ENCODE measurements at places on chromosomes 1 and 21.

DNA sequence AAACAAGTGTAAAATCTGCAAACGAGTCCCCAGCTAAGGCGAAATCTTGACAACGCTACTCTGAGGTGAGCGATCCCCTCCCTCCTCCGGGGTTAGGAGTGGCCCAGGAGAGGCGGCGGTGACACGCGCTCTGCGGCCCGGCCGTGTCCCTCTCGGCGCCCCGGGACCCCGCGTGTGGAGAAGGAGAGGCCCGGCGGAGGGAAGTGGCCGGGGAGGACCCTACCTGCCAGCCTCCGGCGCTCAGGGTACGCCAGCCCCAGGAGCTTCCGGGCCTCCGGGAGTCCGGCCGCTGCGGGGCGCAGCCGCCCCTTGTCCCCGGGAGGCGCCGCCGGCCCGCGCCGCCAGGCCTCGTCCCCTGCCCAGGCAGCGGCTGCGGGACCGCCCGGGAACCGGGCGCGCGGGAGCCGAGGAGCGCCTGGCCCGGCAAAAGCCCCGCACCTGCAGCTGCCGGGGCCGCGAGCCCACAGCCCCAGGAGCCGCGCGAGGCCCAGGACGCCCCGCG is 543 bp downstream of the ABCB10 start:
- DNase-seq: peak; percentile 12

- DNase-seq: no peak
These were observed 627 bp downstream of the CERS2 start for GRCh38 chr1:150973836-150974579.

GRCh38 chr1:75870951-75871350 is 61.3 kb downstream of the ASB17 start:
- no peak for DNase-seq

- no peak for DNase-seq
These were observed 793.2 kb downstream of the PLA2G4A start for GRCh38 chr1:187621951-187622350.

DNA sequence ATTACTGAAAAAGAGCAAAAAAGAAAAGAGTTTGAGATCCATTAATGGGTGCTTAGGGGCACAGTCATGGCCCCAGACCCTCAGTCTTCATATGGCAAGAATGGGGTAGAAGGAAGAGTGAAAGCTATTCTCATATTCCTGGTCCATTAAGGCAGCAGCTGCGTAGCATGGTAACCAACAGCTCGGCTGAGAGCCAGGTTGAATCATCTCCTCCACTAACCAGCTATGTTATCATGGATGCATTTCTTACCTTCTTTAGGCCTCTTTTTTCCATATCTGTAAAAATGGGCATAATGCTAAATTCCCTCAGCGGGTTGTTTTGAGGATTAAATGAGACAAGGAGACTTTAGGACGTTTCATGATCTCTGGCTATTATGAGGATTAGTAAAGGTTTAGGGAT is 15.0 kb upstream of the SARS1 start:
- DNase-seq: peak; percentile 33

DNA sequence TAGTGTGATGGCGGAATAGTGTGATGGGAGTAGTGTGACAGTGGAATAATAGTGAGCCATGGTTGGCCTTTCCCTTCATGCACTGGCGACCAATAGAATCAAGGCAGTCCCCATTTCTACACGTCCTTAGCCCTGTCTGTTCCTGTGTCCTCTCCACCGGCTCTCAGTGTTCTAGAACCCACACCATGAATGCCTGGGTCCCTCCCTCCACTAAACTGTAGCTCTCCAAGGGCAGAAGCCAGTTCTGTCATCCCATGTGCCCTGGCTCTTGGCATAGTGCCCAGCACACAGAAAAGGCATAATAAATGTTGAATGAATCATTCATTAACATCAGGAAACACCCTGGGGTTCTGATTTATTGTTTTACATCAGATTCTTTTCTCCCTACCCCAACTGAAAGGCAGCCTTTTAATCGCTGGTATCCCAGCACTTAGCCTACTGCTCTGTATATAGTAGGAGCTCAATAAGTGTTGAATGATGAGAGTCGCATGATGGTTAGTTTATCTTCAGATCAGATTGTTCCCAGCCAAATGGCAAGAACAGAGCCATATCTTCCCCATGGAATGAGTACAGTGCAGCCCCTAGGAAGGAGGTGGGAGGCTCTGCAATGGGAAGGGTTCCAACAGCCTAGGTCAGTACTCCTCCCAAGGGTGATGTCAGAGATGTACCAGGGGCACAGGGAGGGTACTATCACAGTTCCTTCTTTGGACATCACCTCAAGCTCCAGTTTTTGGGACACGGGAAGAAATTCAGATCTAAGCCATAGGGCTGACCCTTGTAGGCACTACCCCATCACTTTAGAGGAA is 325.7 kb downstream of the HHAT start:
- DNase-seq: no peak

- DNase-seq: no peak
These were observed 87.0 kb downstream of the POFUT2 start for GRCh38 chr21:45200581-45201296.

GRCh38 chr21:45894450-45894825 is 87.1 kb upstream of the COL6A1 start:
- peak; percentile 74 for DNase-seq

DNA sequence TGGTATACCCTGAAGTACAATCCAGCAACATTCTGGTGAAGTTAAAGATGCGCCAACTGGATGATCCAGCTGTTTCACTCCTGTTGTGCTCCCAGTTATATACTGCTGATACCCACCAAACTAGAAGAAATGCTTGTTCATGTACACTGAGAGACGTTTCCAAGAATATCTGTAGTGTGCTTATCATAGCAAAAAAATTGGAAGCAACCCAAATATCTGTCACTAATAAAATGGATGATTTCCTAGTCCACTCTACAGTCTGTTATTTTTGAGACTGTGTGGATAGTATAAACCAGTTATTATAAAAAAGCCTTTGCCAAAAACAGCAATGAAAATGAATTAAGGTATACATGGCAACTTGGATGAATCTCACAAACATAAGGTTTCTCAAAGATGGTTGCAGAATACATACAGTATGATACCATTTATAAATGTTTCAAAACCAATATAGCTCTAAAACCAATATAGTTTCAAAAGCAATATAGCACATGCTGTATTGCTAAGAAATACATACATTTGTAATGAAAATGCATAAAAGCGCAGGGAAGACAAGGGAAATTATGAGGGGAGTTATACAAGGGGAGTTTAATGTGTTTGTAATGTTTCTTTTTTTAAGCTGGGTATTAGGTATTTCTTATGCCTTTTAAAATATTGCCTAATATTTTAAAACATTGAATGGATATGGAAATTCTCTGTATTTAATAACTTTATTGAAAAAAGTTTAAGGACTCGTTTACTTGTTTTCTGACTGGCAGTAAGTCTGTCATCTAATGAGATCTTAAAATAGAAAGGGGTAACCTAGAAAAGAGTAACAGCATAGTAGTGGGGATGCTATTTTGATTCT is 36.5 kb downstream of the GPSM2 start:
- peak; percentile 25 for DNase-seq

GRCh38 chr1:29689372-29690030 is 453.2 kb downstream of the PTPRU start:
- DNase-seq: no peak

DNA sequence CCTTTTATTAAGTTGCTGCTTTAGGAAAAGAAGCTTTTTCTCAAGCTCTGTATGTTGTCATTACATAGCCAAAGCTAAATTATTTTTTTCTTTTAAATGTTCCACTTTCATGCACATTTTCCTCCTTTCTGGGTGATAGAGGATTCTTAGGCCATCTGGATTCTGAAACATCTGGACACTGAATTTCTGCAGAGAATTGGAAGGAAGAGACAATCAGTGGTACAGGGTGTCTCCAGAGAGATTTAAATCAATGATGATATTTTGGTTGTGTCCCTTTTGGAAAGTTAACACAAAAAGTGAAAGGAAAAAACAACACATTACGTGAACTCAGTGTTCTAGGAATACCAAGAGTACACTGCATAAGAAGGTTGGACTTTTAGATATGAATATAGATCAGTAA is 211.4 kb upstream of the PKN2 start:
- no peak for DNase-seq

- peak; percentile 91 for DNase-seq
These were observed 99.2 kb downstream of the CTH start for GRCh38 chr1:70509996-70510876.

GRCh38 chr1:218811497-218811896 is 362.2 kb upstream of the LYPLAL1 start:
- DNase-seq: peak; percentile 52

DNA sequence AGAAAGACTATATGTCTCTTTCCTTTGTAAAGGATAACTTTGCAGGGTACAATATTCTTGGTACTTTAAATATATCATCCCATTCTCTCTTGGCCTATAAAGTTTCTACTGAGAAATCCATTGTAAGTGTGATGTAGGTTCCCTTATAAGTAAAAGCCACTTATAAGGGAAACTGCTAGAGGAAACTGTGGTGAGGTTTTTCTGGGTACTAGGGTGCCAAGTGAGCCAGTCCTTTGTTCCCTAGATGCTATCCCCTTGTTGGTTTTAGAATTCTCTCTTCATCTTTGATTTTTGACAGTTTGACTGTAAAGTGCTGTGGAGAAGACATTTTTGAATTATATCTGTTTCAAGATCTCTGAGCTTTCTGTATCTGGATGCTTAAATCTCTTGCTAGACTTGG is 108.9 kb upstream of the NEK7 start:
- DNase-seq: no peak

- DNase-seq: peak; percentile 15
These were observed 390.6 kb downstream of the KCTD3 start for GRCh38 chr1:215957663-215958062.

DNA sequence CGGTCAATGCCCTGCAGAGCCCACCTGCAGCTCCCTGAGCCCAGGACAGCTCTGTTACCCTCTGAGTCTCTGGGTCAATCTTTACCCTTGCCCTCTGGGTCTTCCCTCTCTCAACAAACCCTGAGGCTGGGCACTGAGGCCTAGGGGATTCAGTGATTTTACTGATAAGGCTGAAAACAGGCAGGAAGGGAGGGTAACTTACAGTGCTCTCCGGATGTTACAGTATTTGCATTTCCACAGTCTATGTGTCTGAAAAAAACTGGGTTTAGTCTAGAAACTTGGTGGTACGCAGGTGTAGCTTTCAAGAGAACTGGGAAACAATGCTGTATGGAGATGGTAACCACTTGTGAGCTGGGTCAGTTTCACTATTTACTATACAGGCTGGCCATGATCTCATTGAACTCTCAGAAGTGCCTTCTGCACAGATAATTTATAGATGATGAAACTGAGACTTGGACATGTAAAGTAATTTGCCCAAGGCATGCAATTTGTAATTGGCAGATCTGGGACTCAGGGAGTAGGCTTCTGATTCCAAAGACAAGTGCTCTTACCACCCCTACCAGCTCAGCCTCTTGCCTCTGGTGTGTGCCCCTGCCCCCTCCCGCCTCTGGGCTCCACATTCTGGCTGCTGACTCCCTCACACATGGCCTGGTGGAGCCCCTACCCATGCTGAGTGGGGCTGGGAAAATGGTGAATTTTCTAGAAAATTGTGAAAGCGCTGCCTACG is 48.8 kb downstream of the TENT5C start:
- no peak for DNase-seq

- no peak for DNase-seq
These were observed 19.5 kb downstream of the JAM2 start for GRCh38 chr21:25658427-25659035.

DNA sequence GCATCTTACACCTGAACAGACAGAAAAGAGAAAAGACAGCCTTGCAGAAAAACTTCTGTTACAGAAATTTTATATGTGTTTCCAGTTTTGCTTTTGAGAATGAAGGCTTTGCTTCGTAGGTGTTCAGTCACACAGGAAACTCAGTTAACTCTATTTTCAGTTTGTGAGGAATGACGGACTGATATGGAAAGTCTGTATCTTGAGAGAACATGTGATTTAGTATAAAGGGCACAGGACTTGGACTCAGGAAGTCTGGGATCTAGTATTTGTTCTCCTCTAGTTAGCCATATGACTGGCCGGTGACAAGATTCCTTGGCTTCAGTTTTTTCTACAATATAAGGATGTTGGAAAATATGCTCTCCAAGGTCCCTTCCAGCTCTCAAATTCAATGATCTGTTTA is 149.1 kb downstream of the OLFM3 start:
- DNase-seq: no peak

GRCh38 chr21:31196724-31197123 is 147.3 kb downstream of the TIAM1 start:
- no peak for DNase-seq

DNA sequence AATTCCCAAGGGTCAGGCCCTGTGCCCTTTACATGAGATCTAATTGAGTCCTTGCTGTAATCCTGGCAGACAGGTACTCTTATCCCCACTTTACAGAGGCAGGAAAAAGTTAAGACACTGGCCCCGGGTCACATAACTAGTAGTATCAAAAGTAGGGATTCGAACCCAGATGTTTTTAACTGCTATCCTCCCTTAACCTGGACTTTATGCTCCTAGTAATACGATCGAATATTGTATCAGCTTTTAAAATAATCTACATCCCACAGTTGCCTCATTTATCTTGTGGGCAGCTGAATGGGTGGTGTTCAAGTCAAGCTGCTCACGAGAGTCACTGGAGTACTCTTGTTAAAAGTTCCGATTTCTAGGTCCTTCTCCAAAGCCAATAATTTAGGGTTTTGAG is 25.5 kb upstream of the TMEM51 start:
- no peak for DNase-seq

GRCh38 chr21:36677443-36677842 is 21.5 kb upstream of the SIM2 start:
- DNase-seq: no peak

DNA sequence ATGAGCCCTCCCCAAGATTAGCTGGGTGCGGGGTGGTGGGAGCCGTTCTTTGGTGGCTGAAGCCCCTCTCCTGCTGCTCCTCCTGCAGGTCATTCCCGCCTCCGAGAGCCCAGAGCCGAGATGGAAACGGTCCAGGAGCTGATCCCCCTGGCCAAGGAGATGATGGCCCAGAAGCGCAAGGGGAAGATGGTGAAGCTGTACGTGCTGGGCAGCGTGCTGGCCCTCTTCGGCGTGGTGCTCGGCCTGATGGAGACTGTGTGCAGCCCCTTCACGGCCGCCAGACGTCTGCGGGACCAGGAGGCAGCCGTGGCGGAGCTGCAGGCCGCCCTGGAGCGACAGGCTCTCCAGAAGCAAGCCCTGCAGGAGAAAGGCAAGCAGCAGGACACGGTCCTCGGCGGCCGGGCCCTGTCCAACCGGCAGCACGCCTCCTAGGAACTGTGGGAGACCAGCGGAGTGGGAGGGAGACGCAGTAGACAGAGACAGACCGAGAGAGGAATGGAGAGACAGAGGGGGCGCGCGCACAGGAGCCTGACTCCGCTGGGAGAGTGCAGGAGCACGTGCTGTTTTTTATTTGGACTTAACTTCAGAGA is 448 bp downstream of the G0S2 start:
- DNase-seq: no peak

Measured in fibroblast of pulmonary artery (primary cell).